Activated CD4-positive, CD25-positive, alpha-beta regulatory T cell treated with anti-CD3 and anti-CD28 coated beads, Interleukin-2, amount 50 U/mL, for 72 hours (primary cell): ENCODE measurements at places on chromosomes 16 and 17.

DNA sequence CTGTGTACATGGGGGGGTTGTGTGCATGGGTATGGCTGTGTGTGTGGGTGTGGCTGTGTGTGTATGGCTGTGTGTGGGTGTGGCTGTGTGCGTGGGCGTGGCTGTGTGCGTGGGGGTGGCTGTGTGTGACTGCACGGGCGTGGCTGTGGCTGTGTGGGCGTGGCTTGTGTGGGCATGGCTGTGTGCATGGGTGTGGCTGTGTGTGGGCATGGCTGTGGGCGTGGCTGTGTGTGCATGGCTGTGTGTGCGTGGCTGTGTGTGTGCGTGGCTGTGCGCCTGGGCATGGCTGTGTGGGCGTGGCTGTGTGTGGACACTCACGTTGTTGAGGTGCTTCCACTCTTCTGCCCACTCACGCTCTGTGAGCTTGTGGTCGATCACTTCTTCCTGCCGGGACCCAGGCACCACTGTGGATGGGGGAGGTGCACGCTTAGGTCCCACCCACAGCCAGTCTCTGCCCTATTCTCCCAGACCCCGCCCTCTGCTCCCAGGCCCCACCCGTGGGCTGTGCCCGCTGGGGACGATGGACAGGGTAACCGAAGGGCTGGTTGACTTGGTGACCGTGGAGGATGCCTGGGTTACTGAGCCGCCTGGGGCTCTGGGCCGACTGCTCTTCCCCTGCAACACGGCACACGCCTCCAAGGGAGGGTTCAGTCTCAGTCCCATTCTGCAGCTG lies 16.0 kb upstream of the PABPN1L start:
- no peak for DNase-seq

GRCh38 chr16:13178318-13178717 lies 276.9 kb downstream of the SHISA9 start:
- DNase-seq, result no peak

DNA sequence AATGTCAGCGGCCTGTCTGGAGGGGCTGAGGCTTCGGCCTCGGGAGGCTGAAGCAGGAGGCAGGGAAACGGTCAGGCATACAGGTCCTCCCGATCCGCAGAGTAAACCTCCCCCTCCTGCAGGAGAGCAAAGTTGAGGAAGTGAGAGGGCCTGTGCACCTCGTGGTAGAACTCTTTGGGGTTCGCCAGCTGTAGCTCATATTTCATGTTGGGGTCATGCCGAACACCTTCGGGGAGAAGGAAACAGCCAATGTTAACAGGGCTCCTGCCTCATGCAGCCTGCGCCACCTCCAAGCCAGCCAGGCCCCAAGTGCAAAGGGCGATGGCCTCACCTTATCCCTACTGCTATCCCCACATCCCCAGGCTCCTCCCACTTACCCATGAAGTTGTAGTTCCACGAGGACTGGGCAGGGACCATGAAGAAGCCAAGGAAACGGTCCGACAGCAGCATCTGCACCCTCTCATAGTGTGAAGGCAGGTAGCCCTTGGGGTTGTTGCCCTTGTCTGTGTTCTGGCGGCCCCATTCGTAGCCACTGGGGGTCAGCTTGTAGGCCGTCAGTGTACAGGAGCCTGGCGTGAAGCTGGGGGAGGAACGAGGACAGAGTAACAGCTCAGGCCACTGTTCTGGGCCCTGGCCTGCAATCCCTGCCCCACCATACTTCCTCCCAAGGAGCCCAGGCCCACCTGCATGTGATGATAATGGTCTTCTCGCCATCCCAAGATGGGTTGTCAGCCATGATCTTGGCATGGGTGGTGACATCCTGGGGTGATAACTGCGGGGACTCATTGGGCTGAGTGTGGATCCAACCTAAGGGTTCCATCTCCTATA lies 1.3 kb upstream of the RILP start:
- DNase-seq, result no peak

DNA sequence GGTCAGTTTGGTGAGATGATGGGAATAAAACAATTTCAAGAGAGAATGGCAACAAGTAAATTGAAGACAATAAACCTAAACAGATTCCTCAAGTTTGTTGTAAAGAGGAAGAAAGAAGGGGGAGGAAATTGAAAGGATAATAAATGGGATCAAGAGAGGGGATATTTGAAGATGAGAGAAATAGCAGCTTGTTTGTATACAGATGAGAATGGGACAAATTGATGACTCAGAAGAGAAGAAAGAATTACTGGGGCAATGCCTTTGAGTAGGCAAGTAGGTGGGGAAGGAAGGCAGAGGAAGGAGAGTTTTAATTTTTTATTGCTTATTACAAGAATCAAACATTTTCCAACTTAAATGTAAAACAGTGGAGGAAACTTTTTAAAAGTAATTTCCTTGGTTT lies 98.3 kb downstream of the CHD9 start:
- DNase-seq, result no peak

DNA sequence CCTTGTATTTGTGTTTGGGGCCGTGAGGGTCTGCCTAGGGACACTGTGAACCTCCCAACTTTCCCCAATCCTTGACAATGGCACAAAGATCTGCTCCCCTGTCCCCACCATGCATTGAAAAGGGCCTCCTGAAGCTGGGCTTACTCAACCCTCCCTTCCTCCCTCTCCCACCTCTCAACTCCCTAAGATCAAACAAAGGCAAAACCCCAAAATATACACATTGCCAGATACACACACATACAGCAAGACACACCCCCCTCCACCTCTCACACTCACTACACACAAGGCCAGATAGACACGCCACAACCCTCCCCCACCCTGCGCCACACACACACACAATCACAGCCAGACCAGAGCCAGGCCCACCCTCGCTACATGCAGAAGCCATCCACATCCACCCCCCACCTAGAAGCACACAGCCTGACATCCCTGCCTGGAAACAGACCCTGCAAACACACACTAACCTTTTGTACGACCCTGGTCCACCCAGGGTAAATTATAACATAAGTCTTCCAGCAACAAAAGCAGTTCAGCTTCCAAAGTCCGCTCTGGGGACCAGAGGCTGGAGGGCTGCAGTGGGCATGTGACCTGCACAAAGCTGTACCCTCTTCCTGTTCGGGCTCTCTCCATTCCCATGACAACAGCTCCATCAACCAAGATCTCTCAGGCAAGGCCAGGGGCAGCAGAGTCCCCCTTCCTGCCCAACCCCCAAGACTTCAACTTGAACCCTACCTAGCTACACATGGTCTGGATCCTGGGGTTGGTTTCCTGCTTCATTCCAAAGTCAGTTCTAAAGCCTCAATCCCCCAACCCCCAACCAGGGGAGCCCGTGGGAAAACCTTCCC lies 1.9 kb downstream of the PCGF2 start:
- no peak for DNase-seq

GRCh38 chr16:58493756-58494431 lies 6.0 kb upstream of the NDRG4 start:
- no peak for DNase-seq

DNA sequence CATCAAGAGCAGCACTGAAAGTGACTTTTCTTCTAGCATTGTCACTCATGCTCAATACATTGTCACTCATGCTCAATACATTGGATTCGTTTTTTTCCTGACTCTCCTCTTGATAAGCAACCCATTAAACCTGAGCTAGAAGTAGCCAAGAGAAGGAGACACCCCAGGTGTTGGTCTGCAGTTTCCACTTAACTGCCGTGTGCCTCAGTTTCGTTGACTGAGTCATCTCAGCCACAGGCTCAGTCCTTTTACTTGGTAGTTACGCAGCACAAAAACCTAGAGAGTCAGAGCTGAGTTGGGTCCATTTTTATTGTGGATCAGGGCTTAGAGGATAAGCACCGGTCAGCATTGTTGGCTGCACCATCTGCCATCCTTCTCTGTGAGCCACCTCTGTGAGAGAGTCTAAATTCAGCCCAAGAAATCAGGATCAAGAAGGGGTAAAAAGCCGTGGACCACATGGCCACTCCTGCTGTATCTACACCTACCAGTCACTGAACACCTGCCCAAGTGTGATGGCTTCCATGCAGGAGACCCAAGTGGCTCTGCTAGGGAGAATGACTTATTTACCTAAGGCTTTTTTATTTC lies 11.3 kb downstream of the GINS2 start:
- no peak for DNase-seq

- no peak for DNase-seq
Measured at GRCh38 chr16:58249388-58249779, 45.4 kb downstream of the PRSS54 start.

DNA sequence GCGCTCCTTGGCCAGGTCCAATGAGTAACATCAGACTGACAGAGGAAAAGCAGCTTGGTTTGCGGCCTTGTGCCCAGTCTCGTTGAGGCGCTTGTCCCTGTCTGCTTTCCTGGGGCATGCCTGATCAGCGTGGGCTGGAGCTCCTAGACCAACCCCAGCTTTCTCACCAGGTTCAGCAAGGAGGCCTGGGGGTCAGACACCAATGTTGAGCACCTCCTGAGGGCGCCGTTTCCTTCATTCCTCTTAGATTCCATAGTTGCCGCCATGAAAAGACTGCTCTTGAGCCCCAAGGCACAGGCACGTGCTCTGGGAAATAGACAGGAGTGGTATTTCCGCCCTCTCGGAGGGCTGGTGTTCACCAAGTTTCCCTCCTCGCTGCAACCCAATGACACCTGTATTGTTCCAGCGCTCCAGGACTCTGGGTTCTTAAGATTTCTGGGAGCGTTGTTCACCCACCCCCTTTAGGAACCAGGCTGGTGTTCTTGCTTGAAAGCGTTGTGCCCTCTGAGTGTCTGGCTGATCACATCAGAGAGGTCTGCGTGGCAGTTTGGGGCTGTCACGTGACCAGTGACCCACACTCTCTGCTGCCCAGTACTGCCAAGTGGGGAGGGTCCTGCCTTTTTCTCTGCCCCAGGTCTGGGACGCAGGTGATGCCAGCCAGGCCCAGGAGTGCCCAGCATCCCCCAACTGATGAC lies 18.0 kb downstream of the KCTD2 start:
- no peak for DNase-seq

DNA sequence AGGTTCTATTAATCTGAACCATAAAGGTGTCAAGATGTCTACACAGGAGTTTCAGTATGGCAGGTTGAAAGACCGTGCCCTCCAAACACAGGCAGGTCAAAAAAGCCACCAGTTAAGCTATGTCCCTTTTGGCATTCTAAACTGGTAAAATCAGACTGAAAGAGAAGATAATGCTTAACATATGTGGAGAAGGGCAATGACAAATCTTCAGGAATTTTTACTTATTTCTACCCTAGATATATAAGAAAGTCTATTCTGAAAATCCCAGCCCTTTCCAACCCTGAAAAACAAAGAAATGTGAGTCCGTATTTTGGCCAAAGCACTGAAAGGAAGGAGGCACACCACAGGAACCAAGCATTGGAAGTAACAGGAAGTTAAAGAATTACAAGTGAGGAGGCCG lies 16.5 kb downstream of the AP1G1 start:
- no peak for DNase-seq

- no peak for DNase-seq
Measured at GRCh38 chr16:66513111-66513723, 36.7 kb downstream of the TK2 start.

DNA sequence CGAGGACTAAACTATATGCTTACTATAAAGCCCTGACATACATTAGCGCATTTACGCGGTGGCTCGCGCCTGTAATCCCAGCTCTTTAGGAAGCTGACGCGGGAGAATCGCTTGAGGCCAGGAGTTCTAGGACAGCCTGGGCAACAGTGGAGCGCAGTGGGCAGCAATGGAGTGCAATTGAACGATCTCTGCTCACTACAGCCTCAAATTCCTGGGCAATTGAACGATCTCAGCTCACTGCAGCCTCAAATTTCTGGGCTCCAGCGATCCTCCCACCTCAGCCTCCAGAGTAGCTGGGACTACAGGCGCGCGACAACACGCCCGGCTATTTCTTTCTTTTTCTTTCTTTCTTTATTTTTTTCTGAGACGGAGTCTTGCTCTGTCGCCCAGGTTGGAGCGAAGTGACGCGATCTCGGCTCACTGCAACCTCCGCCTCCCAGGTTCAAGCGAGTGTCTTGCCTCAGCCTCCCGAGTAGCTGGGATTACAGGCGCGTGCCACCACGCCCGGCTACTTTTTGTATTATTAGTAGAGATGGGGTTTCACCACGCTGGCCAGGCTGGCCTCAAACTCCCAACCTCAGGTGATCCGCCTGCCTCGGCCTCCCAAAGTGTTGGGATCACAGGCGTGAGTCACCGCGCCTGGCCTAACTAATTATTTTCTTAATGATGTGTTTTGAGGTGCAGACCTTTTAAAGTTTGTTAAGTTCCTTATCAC lies 506 bp upstream of the COG7 start:
- no peak for DNase-seq

DNA sequence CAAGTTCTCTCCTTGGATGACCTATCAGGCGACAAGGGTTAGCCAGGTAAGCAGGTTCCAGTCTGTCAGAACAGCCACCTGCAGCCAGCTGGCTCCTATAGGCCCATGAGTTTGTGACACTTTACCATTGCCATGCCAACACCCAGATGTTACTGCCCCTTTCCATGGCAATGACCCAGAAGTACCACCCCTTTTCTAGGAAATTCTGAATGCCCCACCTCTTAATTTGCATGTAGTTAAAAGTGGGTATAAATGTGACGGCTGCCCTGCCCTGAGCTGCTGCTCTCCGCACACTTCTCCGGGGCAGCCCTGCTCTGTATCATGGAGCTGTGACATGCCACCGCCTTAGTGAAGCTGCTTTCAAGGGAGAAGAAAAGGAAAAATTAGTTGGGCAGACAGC lies 10.0 kb upstream of the SECTM1 start:
- DNase-seq, result no peak

GRCh38 chr17:31096106-31096436 lies 1.3 kb downstream of the NF1 start:
- DNase-seq, result no peak

GRCh38 chr16:30525844-30526136 lies 576 bp downstream of the ZNF768 start:
- DNase-seq, result no peak

GRCh38 chr17:5892921-5893675 lies 177.1 kb upstream of the WSCD1 start:
- no peak for DNase-seq

- no peak for DNase-seq
Measured at GRCh38 chr17:57444682-57445450, 188.5 kb downstream of the MSI2 start.

DNA sequence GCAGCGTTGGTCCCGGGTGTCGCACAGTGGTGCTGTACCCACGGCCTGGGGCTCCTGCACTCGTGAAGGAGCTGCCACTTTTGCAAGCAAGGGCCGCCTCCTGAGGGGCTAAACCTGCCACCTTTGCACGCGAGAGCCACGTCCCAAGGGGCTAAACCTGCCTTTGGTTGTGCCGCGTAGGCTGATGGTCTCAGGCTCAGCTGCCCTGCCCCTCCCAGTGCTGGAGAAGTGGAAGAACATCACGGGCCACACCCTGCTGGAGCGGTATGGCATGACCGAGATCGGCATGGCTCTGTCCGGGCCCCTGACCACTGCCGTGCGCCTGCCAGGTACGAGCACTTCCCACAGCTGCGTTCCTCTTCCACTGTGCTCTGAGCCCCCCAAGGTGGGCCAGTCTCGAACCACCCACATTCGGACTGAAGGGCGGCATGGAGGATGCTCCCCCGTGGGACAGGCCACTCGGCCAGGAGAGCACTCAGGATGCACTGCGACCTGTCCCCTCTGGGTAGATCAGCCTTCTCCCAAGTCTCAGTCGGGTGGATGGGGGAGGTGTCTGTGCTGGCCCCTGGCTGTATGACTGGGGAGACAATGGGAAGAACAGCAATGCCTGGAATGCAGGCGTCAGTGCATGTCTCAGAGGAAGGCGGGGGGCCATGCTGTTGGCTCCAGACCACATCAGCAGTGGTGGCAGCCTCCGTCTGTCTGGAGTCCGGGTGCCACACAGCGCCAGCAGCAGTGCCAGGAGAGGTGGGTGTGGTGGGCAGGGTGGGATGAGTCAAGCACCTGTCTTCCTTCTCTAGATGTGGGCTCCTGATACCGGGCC lies 20.7 kb downstream of the ACSF3 start:
- DNase-seq, result no peak
